Epithelial cell of proximal tubule (primary cell): ENCODE measurements at places on chromosomes 16 and 17. TPM values are rescaled to one million over a fixed set of nuclear protein-coding genes. Genes with fewer than 3 reads are reported as not detected.

CD300H gene
- not detected in 2 replicates for total RNA-seq

SKA2 gene
- total RNA-seq = 93.5 and 113 TPM in 2 replicates

CHTF8 gene
- 47.4 and 53.7 TPM in 2 replicates for total RNA-seq

SHCBP1 gene
- 27.9 and 28.9 TPM in 2 replicates for total RNA-seq

PMFBP1 gene
- 0.52 and 1.2 TPM in 2 replicates for total RNA-seq

SNN gene
- total RNA-seq = 10.9 and 11.2 TPM in 2 replicates

ATP6V0D1 gene
- total RNA-seq = 97.9 and 120 TPM in 2 replicates

ASPSCR1 gene
- 20.1 and 22.7 TPM in 2 replicates for total RNA-seq

PDXDC1 gene
- 40.7 and 43.9 TPM in 2 replicates for total RNA-seq

SMTNL2 gene
- total RNA-seq = 0.07 and 1.3 TPM in 2 replicates

PRR11 gene
- 54.4 and 75.6 TPM in 2 replicates for total RNA-seq

ADAM11 gene
- total RNA-seq = 0.06 and 0.36 TPM in 2 replicates

FBXL16 gene
- total RNA-seq = 0.07 and 0.46 TPM in 2 replicates

ALOX15 gene
- total RNA-seq = 0.14 TPM in 1 of 2 replicates, not detected in the other

CLEC3A gene
- total RNA-seq = not detected in 2 replicates

ZP2 gene
- total RNA-seq = not detected in 2 replicates

OTOP2 gene
- total RNA-seq = not detected in 2 replicates

SP6 gene
- total RNA-seq = 1.8 and 2.0 TPM in 2 replicates

- DNase-seq = no peak
Observed at GRCh38 chr17:81479175-81480071, 33.2 kb downstream of the ACTG1 start.

- no peak for DNase-seq
Observed at GRCh38 chr17:81520021-81520901, 7.7 kb upstream of the ACTG1 start.

DNA sequence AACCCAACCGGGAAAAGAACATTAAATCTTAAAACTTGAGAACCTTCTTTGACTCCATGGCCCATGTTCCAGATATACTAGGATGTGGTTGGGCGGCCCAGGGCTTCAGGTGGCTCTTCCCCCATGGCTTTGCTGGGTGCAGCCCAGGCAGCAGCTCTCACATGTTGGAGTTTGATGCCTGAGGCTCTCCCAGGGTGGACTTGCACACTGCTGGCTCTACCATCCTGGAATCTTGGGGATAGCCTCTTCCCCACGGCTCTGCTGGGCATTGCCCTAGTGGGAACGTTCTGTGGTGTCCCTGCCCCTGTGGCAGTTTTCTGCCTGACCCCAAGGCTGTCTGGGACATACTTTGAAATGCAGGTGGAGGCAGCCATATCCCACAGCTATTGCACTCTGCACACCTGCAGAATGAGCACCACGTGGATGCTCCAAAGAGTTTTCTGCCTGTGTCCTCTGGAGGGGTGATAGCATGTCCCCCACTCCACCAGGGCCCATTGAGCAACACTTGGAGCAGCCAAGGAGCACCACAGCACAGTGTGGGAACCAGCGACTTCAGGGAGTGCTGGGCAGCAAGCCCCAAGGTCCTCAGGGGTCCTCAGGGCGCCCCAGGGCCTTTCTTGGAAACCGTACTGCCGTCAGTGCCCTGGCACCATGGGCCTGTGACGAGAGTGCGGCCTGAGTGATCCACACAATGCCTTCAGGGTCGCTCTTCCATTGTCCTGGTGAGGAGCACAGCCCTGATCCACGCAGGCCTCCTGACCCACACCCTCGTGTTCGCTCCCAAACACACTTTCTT lies 70.8 kb downstream of the GOSR1 start:
- DNase-seq = no peak

DNA sequence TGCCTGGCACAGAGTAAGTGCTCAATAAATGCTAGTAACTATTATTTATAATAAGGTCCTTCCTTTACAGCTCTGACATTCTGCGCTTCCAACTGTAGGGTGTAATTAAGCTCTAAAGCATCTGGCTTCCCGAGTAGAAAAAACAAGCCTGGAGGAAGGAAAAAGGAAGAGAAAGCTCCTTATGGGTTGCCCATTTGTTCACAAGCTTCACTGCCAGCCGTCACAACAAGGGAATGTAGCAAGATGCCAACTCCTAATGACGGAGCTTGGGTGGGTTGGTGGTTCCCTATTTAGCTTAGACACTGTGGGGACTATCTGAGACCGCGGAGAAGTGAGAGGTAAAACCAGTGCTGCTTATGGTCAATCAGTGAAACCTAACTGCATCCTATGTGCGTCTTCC lies 7.3 kb upstream of the RPRML start:
- DNase-seq = no peak

- no peak for DNase-seq
Observed at GRCh38 chr16:8832717-8833105, 35.1 kb downstream of the PMM2 start.

GRCh38 chr17:74274709-74275340 lies 791 bp downstream of the DNAI2 start:
- no peak for DNase-seq

- no peak for DNase-seq
Observed at GRCh38 chr16:81286190-81286589, 28.6 kb upstream of the GAN start.

DNA sequence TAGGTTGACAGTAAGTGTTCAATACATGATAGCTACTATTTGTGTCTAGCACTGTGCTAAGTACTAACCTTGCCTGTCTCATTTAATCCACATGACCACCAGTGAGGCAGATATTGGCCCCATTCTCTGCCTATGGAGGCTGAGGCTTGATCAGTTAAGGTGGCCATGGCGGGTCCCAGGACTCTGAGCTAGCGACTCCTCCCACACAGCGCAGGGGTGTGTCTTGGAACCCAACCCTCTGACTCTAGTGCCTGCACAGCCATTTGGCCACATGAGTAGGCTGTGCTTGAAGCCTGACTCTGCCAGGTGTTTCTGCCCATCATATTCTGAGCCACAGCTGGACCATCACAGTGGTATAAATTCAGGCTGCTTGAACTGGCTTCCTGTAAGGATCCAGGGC lies 6.4 kb downstream of the NHERF1 start:
- DNase-seq = no peak

DNA sequence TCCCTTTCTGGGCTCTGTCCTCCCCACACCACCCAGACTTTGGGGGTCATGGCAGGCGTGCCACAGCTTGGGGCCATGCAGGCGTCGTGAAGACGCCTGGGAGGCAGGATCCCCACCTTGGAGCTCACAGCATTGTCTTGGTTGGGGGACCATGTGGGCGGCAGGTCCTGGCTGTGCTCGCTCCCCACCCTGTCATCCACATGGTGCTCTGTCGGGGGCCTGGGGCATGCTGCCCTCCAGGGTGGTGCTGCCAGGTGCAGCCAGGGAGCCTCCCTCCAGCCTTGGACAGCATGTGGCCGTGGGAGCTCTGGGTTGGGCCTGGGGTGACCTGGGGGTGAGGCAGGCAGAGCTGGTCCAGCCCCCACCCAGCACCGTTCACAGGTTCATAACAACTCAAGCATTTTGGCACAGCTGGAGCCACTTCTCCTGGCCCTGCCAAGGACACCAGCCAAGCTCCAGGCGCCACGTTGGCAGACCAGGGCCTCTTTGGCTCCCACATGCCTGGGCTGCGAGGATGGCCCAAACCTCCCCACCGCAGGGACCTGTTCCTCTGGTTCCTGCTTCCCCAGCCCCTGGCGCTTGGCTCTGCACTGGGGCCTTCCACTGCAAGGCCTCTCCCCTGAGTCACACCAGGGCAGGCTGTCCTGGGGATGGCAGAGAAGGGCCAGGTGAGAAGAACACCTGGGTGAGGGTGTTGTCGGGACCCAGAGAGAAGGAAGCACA lies 15.1 kb upstream of the ATP6V0C start:
- no peak for DNase-seq

- DNase-seq = no peak
Observed at GRCh38 chr17:82887255-82888164, 47.7 kb upstream of the ZNF750 start.

DNA sequence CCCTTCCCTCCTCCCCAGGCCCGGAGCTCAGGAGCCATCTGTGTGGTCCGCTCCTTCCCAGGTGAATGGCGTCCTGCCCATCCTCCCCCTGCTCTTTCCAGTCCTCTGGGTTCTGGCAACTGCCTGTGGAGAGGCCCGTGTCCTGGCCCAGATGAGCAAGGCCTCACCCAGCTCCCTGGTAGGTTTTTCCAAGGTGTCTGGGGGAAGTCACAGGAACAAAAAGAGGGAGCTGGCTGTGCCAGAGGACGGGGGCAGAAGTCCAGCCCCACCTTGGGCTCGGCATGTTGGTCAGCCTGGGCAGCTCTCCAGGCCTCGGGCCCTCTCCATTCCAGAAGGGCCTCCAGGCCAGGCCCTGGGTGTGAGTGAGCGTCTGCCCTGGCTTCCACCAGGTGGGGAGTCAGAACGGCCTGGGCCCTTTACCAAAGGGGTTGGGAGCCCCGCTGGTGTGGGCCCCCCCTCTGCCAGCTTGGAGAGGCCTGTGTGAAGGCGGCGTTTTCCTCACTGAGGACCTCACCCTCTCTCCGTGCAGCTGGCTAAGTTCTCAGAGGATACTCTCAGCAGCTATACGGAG lies 25.1 kb downstream of the CASKIN2 start:
- DNase-seq = no peak

GRCh38 chr17:8954339-8954738 lies 11.2 kb downstream of the PIK3R5 start:
- no peak for DNase-seq

DNA sequence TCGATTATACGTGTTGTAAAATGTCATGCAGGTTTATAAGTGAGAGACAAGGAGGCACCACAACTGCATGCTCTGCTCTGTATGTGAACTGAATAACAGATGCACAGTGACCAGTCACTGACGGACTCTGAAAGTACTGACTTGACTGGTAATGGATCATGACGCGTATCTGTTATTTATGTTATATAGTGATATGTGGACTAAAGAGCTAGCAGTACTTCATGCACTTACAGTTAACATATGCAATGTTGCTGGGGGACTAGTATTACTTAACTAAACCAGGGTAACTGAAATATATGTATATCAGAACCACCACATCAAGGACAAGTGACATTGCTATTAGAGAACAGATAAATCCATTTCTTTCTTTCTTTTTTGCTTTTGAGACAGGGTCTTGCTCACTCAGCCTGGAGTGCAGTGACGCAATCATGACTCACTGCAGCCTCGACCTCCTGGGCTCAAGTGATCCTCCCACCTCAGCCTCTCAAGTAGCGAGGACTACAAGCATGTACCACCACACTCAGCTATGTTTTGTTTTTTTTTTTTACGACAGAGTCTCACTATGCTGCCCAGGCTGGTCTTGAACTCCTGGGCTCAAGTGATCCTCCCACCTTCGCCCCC lies 17.2 kb downstream of the COIL start:
- no peak for DNase-seq

DNA sequence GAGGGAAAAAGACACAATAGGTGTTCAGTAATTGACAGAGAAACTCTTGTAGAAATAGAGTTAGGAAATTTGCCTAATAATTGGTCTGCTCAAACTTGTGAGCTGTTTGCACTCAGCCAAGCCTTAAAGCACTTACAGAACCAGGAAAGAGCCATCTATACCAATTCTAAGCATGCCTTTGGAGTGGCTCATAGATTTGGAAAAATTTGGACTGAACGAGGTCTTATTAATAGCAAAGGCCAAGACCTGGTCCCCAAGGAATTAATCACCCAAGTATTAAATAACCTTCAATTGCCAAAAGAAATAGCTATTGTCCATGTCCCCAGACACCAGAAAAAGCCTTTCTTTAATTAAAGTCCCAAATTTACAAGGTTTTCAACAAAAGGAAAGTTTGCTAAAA lies 90.3 kb downstream of the EMP2 start:
- DNase-seq = no peak

GRCh38 chr16:5430598-5430997 lies 333.0 kb upstream of the EEF2KMT start:
- DNase-seq = no peak

- DNase-seq = no peak
Observed at GRCh38 chr16:726438-727290, at the start of the genes CCDC78 and HAGHL. Gene CCDC78 (minus strand): TSS chr16:726443. CDS start chr16:726367, 76 bp downstream. Gene HAGHL (plus strand): TSS chr16:727106. CDS start chr16:727510, 404 bp downstream.

DNA sequence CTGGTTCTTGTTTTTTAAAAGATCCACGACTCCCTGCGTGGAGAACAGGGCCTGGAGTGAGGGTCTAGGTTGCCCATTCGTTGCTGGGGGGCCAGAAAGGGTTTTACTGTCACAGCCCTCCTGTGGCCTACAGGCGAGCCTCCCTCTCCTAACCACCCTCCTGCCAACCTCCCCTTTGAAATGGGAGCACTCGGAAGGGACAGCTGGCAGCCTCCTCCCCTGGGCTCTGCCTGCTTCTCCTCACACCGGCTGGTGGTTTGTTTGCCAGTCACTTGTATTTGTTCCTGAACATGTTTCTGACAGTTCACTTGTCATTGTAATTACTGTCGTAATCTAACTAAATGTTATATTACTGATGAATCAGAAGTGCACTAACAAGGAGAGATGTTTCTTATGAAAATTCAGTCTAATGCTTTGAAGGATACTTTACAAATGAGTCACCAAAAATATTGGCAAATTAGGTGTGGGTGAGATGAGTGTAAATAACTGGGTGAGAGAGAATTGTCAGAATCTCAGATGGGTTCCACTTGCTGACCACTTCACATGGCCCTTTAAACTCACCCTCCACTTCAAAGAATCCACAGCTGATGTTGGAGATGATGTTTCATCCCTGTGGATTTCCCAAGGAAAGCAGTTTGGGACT lies 2.7 kb upstream of the SPPL2C start:
- DNase-seq = no peak

- DNase-seq = no peak
Observed at GRCh38 chr17:81346908-81347349, 48.3 kb upstream of the BAHCC1 start.

DNA sequence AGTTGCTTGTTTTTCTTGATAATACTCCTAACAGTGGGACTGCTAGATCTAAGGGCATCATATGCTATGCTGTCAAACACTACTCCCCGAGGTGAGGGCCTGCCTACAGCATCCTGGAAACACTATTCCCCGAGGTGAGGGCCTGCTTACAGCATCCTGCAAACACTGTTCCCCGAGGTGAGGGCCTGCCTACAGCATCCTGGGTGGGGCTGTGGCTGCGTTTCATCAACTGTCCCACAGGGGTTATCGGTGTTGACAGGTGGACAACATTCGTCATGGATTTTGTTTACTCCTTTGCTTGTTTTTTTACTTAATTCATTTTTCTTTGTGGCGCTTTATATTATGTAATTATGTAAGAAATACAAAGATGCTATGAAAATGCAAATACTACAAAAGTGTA lies 22.5 kb downstream of the NPRL3 start:
- DNase-seq = no peak

DNA sequence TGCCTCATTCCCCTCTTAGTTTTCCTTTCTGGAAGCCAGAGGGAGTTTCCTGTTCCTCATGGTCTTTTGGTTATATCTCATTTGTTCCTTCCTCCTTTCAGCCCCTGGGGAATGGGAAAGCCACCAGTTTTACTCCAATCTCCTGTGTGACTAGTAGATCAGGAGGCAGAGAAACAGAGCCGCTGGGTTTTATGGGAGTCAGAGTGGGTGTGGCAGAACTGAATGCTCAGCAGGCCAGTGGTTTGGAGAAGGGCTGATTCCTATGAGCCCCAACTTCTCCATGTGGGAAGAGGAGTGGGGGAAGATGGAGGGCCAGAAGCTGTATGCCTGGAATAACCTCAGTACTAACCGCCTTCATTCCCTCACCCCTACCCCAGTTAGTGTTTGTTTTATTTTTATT lies 4.1 kb downstream of the DNAH2 start:
- no peak for DNase-seq
